CD4-positive, alpha-beta T cell (primary cell): ENCODE measurements at places on chromosomes 2 and 18.

DNA sequence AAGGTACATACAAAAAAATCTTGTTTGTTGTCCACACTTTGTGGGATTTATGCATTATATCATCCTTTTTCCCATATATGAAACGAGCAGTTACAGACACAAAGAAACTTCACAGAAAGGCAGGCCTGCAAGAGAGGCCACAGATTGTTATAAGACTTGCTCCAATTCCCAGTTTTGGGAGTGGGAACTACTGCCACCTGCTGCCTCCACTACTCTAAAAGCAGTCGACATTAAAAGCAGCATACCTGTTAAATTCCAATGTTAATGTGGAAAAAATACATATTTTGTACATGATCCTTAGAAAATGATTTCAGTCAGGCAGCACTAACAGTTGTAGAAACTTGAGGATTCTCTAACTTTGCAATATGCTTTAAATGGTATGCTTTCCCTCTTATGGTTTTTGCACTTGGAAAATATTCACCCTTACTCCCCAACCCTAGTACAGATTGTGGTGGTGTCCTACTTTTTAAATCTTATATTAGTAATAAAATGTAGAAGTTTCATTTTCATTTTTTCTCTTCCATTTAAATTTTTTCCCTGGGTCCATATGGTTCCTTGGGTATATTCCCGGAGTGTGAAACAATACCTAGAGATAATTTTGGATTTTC lies 37.9 kb downstream of the SLC38A11 start:
- no peak for DNase-seq

DNA sequence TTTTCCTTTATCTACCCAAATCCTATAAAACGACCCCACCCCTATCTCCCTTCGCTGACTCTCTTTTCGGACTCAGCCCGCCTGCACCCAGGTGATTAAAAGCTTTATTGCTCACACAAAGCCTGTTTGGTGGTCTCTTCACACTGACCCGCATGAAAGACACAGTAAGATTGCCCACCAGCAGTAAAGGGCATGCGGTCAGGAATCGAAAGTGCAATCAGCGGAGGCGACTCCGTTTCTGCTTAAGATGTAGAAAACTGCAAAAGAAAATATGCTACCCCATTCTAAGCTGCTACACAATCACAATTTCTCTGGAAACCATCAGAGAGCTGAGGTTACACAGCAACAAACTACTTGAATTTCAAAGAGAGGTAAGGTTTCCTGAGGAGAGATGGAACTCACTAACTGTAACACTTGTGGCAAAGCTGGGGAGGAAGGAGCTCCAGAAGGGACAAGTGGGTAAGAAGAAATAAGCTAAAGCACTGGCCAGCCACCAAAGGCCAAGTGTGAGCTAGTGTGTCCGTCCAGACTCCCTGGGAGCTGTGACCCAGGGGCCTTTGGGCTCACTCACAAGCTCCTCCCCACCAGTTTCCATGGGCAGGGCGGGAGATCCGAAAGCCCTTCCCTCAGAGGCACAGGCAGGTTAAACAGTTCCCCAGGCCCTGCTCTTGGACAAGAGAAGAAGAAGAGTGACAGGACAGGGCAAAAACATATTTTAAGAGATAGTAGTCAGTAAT lies 72.8 kb upstream of the TGFA start:
- DNase-seq: no peak

DNA sequence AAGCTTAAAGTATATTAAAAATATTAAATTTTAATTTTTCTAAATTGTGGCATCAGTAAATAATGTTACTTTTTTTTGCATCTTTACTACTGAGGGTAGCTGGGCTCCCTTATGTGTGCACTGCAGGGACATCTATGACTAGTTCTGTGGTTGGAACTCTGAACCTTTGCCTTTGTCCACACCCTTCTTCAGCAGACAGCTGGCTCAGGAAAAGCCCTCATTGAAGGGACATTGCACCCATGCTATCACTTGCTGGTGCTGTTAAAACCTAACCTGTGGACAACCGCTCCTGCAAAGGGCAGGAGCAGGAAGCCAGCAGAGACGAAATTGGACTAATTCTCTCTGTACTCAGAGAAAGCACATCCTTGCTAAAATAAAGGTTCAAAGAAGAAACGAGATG lies 30.1 kb downstream of the MOCOS start:
- no peak for DNase-seq

- DNase-seq: no peak
Measured at GRCh38 chr2:241007880-241008710, 9.7 kb downstream of the SNED1 start.

DNA sequence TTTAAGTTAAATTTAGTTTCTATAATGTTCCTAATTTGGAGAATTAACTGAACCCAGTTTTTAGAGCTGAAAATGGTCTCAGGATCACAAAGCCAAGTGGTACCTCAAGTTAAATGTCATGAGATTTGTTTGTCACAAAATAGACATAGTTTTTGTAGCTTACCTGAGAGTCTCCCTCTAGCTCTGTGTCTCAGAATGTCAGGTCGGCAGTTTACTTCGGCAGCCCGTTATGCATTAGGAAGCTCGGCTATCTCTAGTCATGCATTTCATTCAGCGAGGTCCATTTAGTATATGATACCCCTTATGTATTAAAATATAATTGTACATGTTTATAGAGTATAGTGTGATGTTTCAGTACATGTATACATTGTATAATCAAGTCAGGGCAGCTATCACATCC lies 155.6 kb downstream of the EML6 start:
- no peak for DNase-seq

- DNase-seq: no peak
Measured at GRCh38 chr2:239274391-239275043, 126.3 kb downstream of the HDAC4 start.
